ENCODE measurements at places on chromosomes 7 and 10. TPM values are rescaled to one million over a fixed set of nuclear protein-coding genes. Genes with fewer than 3 reads are reported as not detected.

Gene IL2RA
- 5.0 TPM for polyA plus RNA-seq

GRCh38 chr10:2225609-2226008 is 488.3 kb upstream of the ADARB2 start:
- no peak for DNase-seq

GRCh38 chr10:19904202-19904661 is 88.0 kb downstream of the PLXDC2 start:
- DNase-seq: no peak

DNA sequence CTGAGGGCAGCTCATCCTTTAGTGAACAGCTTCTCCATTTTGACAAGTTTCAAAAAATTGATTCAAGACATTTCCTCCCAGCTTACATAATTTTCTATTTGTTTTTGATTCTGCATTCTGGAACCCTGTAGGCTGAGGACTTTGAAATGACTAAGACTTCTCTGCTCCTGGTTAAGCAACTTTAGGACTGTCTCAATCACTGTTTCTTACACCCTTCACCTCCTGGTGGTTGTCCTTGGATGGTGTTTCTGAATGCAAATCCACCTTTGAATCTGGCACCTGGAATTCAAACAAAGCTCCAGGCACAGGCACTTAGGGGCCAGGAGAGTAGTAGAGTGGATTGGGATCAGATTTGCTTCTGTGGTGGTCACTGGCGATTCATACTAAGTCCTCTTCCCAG is 595.5 kb downstream of the LRMDA start:
- no peak for DNase-seq

DNA sequence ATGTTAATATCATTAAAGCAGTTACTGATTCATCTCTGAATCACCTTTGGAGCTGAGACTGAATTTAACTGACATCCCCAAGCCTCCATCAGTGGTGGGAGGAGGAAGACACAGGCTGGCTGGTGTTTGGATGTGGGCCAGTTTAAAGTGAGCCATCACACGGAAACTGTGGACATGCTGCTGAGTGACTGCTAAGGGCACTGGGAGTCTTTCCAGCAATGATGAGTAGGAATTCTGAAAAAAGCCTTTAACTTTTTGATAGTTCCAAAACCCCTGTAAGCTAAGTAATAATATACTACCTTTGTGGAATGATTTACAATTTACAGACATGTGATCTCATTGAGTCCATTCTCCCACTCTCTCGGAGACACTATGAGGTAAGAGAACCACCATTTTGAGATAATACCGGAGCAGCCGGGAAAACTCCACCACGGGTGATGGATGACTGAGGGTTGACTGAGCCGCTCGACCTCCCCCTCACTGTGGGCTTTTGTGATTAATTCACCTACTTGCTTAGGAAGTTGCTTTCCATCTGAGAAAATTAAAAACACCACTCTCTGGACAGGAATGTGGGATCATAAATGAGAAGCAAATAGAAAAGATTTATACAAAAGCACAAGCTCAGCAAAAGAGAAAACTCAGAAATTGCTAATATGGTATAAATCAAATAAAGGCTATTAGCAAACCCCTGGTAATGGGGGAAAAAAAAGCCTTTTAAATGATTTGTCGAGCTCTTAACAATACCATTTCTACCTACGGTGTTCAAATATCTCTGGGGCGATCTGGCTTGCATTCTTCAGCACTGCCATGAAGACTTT is 194.8 kb downstream of the FANK1 start:
- DNase-seq: no peak

- no peak for DNase-seq
Observed at GRCh38 chr7:159026271-159027055, 118.2 kb downstream of the VIPR2 start.

DNA sequence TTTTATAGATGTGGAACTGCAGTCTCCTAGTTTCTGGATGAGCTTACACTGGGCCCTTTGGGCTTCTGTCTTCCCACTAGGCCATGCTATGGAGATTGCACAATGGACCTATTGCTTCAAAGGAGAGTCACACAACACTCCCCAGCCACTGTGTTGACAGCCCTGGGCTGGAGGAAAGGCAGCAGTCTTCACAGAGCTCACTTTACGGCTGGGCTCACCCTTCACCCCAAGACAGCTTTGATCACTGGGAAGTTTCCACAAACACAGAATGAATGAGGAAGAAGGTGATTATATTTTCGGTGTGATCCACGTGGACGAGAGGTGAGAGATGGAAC is 92.7 kb upstream of the GDF10 start:
- no peak for DNase-seq

DNA sequence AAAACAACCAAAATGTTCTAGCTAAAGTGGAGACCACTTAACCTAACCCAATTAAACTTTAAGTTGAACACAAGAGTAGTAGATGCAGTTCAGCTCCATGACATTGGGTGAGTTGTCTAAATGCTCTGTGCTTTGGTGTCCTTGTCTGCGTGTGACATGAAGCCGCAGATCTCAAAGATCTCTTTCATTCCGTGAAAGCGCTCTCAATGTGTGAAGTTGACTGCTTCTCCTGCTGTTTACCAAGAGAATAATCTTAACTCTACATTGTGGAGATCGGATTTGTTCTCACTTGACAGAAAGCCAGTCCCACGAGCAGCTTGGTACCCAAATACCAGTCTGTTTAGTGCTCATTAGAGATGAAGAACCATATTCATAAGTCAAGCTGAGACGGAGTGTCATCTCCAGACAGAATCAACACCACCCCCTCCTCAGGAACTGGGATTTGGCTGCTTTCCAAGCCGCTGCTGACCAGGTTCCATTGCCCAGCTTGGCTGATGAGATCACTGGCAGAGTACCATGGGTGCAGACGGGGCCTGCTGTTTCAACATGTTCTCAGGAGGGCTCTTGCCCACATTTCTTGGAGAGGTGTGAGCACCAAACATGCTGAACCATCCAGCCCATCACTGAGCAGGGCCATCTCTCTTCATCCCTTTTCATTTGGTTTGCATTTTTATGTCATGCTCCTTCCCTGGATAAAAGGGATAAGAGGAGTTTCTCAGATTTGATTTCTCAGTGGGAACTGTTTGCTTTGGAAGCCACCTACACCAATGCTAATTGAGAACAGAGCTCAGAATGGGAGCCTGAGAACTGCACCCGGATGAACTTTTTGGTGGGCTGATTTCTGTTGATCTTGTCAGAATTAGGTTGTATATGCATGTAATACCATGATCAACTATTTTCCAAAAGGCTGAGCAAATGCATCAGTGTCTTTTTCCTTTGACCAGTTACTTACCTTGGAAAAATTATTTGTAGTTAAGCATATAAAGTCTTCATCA is 95.8 kb upstream of the AGBL3 start:
- DNase-seq: no peak

DNA sequence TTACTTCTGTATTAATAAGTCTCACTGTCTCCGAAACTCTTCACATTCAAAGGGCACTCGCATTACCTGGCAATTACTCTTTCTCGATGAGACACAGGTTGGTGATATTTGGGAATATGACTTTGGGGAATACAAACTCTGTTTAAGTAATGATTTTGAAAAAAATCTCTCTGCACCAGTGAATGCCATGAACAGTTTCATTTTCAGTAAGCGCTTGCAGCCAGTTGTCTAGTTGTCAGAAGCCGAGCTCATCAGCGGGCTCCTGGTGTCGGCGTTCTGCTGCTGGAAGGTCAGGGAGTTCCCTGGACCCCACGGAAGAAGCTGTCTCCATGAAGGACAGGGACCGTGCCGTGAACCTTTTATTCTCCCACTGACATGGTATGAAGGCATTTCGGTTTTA is 57.7 kb downstream of the PTPRE start:
- no peak for DNase-seq

Data from spleen (tissue), 13 donors.